Activated CD4-positive, alpha-beta T cell treated with anti-CD3 and anti-CD28 coated beads, Interleukin-2, amount 50 U/mL, for 24 hours (primary cell): ENCODE measurements at places on chromosomes 5 and 9.

- no peak for DNase-seq
Measured at GRCh38 chr5:67530609-67531255, 334.1 kb upstream of the CD180 start.

- DNase-seq: no peak
Measured at GRCh38 chr5:127871503-127872153, 168.4 kb downstream of the CCDC192 start.

DNA sequence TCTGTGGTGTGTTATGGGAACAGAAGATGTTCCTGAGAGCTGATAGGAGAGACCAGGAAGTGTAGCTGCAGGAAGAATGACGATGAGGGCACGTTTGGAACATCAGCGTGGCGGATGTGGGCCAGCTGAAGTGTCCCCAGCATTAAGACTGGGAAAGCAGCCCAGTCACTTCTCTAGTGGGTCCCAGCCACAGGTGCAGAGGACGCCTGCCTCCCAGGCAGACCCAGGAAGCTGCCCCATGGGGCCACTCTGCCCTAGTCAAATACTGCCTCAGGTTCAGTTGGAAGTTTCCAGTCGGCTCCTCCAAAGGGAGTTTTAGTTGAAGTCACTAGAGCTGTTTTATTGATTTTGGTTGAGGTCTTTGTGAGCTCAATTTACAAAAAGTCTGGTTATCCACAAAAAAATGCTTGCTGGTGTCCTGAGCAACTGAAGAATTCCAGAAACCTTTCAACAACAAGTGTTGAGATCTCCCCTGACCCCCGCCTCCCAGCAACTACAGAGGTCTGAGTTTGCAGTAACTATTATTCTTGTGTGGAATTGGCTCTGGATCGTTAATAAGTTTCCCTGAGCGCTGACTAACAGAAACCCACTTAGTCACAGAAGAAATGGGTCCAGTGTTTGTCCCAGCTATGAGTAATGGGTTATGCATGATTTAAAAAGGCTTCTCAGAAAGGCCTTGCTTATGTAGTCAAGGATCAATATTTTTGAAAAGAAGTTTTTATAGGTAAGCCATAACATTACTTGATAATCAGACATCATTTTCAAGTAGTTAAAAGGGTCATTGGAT is 294.1 kb downstream of the FANCC start:
- no peak for DNase-seq

GRCh38 chr5:170430866-170431437 is 41.8 kb upstream of the KCNMB1 start:
- DNase-seq: no peak

DNA sequence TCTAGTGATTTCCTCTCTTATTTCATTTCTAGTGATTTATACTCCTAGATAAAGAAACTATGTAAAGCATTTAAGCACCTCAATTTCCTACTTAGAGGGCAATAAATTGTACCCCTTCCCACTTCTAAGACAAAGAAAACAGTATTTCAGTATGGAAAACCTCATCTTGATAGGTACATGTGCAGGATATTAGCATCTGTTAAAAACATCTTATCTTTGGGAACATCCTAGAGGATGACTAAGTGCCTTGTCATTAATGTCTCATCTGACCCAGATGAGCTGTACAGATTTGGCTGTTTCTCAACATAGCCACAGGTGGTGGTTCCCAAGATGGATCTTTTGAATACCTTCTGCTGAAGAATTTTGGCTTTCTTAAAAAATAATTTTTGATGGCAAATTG is 5.7 kb downstream of the MEGF10 start:
- no peak for DNase-seq

- DNase-seq: peak; percentile 3
Measured at GRCh38 chr9:33676746-33677505, 118.4 kb upstream of the PRSS3 start.

DNA sequence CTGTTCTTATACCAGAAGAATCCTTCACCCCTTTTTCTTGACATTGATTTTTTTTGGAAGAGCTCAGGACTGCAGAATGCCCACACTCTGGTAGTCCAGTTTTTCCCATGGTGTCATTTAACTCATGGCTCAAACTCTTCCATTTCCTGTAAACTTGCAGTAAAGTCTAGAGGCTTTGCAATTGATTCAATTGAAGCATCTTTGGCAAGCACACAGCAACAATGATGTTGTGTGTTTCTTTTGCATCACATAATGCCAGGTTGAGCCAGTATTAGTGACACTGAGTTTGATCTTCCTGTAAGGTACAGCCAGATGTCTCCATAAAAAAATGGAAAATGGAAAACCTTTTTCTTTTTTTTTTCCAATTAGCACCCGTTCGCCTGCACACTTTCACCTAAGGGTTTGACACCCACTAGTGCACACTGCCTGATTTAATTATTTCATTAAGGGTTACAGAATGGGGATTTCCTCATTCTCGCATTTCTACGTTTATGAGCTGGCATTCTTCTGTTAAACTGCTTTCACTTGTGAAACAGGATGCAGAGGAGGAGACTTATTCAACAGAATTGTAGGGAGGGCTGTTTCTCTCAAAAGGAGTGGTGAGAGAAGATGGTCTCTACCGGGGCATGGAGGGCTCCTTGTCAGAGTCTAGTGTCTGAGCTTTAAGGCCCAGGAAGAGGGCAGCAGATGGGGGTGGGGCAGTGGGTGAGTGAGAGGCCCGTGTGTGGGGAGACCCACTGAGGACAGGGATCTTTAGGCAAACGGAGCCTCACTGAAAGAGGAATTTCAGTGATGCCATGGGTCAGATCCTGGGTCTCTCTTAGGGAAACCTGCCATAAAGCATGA is 2.2 kb upstream of the S1PR3 start:
- DNase-seq: peak; percentile 16

DNA sequence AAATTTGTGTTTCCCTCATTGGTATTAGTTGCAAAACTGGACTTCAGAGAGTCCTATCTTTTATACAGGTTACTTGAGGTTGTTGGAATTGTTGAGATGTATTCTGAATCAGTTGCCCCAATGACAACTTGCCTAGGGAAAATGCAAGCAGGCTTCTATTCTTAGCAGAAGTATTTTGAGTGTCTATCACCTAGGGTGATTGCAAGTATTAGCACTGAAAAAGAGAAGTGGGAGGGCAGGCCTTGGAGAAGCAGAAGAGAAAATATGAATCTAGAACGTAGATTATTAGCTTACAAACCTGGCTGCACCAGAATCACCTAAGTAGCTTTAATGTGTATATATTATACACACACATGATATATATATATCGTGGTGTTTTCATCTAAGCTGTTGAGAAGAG is 43.2 kb downstream of the ADAMTS12 start:
- DNase-seq: no peak

DNA sequence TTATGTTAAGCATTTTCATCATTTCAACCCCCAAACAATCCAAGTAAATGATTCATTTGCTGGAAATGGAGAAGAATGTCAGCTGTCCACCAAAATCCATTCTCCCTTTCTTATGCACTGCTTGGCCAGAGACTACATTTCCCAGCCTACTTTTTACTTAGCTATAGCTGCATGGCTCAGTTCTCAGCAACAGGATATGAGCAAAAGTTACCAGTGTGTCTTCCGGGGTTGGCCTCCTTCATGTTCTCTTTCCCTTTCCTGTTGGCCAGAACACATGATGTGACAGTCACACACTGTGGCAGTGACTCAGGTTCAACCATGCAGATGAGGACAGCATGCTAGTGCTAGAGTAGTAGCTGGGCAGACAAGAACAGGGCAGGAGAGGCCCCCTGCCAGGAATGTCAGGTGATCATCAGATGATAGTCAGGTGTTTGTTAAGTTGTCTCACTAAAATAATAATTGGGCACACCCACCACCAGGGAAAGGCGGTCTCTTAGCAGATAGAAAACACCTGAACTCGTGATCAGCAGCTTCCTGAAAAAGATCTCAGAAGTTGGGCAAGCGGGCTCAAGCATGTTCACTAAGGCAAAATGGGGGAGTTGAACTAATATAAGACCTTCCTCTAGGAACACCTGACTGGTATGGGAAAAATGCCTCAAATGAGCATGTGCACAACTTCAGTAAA is 12.2 kb downstream of the GPR150 start:
- peak; percentile 78 for DNase-seq

DNA sequence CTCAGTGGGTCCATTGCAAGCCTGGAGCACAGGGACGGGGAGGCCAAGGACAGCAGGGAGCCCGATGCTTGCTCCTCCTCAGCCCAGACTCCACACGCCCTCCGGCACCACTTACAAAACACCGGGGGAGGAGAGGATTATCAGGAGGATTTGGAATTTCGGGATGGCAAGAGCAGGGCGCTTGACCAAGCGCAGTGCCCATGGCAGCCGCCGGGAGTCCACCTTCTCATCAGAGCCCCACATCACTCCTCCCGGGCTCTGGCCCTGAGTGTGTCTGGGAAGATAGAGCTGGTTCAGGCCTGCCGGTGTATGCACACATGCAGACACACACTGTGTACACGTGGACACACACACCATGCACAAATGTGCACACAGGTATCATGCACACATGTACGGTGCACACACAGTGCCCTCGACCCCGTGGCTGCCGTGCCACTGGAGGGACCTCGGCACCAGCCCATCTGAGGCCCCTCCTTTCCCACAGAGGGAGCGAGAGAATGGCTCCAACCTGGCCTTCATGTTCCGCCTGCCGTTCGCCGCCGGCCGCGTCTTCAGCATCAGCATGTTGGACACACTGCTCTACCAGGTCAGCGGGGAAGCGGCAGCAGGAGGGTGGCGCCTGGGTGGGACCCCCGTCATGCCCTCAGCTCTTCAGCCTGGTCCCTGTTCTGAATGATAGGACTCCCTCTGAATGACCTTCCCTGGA is 81.7 kb downstream of the KCNT1 start:
- no peak for DNase-seq
